Epithelial cell of proximal tubule (primary cell): ENCODE measurements at places on chromosomes 7 and 10. TPM values are rescaled to one million over a fixed set of nuclear protein-coding genes. Genes with fewer than 3 reads are reported as not detected.

GRCh38 chr7:159032753-159033472 is 111.8 kb downstream of the VIPR2 start:
- no peak for DNase-seq

GRCh38 chr7:118870187-118870586 is 645.7 kb downstream of the ANKRD7 start:
- DNase-seq = no peak

- peak; percentile 31 for DNase-seq
Measured at GRCh38 chr7:220151-220841, 27.9 kb downstream of the FAM20C start.

DNA sequence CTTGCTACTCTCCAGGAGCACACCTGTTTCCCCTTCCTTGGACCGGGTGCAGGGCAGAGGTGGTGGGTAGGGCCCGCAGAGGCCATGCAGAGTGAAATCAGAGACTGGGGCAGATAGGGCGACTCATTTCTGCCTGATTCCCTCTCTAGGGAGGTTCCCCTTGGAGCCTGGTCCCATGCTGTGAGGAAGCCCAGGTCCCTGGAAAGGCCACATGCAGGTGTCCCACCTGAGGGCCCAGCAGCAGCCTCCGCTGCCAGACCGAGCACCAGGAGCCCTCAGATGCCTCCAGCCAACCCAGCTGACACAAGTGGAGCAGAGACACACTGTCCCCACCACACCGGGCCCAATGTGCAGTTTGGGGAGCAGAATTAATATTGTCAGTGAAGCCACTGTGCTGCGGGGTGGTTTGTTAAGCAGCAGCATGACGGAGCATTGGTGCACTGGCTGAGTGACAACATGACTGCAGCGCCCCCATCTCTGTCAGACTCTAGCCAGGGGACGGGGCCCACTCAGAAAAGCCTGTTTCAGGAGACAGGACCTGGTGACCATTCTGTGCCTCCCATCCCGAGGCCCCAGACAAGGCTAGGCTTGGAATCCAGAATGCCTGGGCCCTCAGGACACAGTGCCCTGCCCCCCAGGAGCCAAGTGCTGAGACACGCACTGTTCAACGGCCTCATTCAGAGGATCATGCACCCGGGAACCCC is 30.4 kb upstream of the RET start:
- DNase-seq = no peak

DNA sequence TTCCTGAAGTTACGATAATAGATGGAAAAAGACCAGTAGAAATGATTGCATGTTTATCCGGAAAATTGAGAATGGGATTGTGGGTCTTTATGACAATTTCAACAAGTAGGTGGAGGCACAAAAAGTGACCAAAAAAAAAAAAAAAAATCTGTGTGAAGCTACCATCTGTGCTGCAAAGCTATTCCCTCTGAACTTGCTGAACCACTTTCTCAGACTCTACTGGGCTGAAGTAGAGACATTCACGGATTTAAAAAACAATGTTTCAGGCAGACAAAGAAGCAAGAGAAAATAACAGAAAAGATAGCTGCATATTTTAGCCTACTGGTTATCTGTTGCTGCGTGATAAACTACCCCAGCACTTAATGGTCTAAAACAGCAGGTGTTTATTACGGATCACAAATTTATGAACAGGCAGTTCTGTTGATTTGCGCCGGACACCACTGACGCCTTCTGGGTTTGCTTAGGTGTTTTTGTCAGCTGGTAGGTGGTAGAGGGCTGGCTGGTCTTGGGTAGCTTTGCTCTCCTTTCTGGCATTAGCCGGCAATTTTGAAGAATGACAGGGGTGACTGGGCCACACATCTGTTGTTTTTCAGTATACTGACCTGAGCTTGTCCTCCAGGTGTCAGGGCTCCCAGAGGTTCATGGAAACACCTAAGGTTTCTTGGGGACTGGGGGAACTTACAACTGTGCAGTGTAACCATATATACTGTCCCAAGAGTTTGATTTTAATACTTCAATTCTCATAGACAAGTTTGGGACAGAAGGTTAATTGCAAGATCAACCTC is 665.1 kb downstream of the CCSER2 start:
- DNase-seq = no peak

DNA sequence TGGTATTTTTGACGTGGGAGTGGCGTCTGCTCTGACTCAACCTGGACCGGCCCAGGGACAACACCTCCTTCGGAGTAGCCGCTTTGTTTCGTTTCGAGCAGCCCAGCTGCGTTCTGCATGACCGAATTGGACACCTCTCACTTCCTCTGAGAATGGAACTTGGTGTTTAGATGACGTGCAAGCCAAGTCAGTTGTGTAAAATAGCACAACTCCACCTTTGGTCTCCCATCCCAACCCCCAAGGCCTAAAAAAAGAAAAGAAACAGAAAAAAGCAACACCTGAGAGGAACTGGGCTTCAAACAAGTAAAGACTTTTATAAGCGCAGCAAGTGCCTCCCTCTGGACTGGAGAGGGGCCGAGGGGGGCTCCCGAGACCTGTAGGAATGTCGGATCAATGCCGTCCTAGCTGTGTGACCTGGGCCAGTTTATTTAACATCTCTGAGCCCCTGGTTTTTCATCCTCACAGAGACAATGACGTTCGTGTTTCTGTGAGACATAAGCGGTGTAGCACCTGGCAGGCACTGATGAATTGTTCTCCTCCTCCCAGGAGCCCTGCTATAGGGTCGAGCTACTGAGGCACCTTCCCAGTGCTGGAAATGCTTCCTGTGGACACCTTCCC is 52.0 kb upstream of the SMNDC1 start:
- peak; percentile 95 for DNase-seq

- peak; percentile 63 for DNase-seq
Measured at GRCh38 chr10:114151486-114151885, 22.5 kb downstream of the CCDC186 start.

- no peak for DNase-seq
Measured at GRCh38 chr7:156000601-156001396, 188.5 kb upstream of the SHH start.

DNA sequence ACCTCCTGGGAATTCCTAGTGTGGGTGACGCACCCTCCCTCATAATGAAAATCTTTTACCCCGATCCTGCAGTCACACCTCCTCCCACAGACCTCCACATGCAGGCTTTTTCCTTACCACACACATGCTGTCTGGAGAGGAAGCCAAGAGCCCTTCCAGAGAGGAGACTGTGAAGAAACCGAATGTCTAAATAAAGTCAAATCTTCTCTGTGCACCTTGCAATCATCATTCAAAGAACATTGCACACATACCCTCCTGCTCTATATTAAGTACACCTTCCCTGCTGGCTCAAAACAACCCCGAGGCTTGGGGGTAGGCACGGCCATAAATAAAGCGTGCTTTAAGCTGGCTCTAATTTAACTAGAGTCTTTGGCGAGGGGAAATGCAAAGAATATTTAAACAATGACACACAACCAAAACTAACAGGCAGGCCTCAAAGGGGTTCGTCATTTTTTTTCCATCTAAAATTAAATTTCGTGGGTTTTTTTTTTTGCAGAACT is 34.9 kb downstream of the CALML3 start:
- no peak for DNase-seq

- no peak for DNase-seq
Measured at GRCh38 chr10:99676426-99676825, 17.1 kb downstream of the ENTPD7 start.

DNA sequence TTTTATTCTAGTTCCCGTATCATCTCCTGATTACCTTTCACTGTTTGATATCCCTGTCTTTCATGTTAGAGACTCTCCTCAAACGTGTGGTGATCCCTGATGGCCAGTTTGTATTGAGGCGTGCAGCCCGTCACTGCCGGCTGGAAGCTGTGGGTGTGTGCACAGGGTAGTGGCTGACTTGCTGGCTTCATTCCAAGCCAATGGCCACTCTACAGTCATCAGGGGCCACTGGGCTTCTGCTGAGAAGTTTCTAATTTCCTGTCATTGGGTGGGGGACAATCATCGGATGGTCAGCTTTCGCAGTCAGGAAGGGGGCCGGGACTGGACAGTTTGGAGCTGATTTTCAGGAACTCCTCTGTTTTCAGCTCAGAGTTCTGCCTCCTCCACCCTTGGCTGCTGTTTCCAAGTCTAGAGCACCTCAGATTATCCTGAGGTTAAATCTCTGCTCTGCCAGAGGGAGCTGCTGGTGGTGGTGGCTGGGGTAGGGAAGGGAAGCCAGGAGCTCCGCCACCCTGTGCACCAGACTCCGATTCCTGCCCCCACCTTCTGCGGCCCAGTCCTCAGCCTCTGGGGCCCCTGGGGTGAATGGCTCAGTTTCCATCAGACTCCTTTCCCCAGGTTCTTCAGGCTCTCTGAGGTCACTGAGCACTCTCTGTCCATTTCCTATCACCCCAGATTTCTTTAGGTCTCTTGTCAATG is 34.9 kb downstream of the BAIAP2L1 start:
- no peak for DNase-seq

INHBA gene
- 5.9 and 8.9 TPM in 2 replicates for total RNA-seq

GALNT11 gene
- total RNA-seq = 27.5 and 29.9 TPM in 2 replicates

PVRIG gene
- not detected in 2 replicates for total RNA-seq

MUC12 gene
- total RNA-seq = 1.7 TPM in 1 of 2 replicates, not detected in the other

LRRN3 gene
- 0.14 TPM in 1 of 2 replicates, not detected in the other for total RNA-seq
